Stimulated activated CD8-positive, alpha-beta memory T cell treated with anti-CD3 and anti-CD28 coated beads, Interleukin-2, amount 100 ng/mL, for 1 hour (primary cell): ENCODE measurements at places on chromosomes 6 and 20.
A peak's percentile ranks its signal among the peaks of the same experiment; 100 is the strongest.

GRCh38 chr6:140966676-140967075 is 1166.0 kb upstream of the GJE1 start:
- no peak for DNase-seq

DNA sequence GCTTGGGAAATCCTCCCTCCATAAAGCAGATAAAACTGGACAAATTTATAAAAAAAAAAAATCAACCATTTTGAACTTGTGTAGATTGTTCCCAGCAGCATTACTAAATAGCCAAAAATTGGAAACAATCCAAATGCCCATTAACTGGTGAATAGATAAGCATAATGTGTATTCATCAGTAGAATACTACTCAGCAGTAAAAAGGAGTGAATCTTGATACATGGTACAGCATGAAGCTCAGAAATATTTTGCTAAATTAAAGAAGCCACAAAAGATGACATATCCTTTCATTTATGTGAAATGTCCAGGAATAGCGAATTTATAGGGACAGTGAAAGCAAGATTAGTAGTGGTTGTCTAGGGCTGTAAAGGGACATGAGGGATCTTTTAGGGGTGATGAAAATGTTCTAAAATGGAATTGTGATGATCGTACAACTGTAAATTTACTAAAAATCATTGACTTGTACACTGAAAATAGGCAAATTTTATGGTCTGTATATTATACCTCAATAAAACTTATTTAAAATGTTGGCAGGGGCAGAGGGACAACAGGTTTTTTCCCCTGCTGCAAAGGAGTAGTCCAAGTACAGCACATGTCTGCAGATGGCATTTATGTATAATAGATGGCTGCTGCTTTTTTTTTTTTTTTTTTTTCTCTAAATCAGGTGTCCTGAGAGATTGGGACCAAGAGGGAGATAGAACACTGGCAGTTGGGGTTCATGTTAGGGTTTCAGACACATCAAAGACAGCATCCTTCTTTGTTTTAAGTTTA is 59.5 kb downstream of the CBFA2T2 start:
- DNase-seq = no peak

- DNase-seq = no peak
These were observed 18.0 kb upstream of the CDK5RAP1 start for GRCh38 chr20:33419140-33419974.

GRCh38 chr20:58923117-58923712 is 57.8 kb upstream of the NELFCD start:
- DNase-seq = no peak

- peak; percentile 14 for DNase-seq
These were observed 3.3 kb upstream of the ULBP3 start for GRCh38 chr6:150072201-150072600.

DNA sequence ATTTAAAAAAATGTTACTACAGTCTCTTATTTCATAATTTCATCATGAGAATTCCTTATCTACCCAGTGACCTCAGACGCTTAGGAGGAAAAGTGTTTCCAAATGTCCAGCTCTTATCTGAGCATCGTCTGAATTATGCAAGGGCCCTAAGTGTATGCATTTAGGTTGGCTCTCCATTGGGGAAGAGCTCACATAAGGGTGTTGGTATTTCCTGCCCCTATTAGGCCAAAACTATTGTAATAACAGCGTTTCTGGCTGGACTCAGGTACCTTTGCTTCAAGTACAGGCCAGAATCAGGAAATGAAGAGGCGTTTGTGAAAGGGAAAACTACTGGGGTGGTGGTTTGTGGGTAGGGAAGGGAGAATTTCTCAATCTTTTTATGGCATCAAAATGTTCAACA is 40.4 kb upstream of the SGK1 start:
- DNase-seq = no peak

DNA sequence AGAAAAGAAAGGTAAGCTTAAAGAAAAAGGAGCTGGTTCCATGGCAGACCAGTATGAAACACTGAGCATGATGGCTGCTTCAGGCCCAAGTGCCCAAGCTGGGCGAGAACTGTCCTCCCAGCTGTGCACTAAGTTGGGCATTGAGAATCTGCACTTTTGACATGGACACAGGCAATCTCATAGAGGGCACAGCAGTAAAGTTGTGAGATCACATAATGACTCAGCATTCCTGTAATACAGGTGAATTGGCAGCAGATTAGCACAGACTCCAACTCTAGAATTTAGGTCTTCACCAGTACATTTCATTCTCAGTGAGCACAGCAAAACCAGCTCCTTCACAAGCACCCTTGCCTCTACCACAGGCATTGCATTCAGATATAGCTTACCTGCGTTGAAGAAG is 343.4 kb downstream of the PKHD1 start:
- DNase-seq = no peak

DNA sequence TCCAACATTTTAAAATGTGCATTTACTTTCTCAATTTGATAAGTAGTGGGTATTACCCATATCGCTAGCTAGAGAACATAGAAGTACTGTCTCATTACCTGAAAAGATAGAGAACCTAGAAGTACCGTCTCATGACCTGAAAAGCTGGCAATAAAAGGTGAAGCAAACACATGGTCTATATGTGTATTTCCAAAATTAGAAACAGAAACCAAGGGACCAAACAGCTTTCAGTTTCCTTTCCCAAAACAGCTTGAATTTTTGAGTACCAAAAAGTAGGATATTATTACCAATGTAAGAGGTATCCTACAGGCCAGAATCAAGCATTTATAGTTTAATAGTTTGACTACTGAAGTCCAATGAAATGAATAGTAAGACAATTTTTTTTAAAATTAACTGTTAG is 77.2 kb downstream of the KIF13A start:
- DNase-seq = no peak

DNA sequence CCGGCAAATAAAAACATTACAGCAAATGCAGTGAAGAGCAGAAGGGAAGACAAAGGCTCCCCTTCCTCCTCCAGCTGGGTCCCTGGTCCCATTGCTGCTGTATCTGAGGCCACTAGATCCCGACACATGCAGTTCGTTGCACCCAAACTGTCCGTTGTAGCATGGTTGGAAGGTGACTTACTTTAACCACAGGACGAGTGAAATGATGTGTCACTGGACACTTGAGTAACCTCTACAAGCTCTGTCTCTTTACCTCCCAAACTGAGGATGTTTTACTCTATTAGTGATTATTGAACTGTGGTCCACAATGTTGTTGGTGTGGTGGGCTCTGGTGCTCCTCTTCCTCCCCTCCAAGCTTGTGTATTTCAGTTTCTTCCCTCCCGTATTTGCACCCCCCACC is 46.2 kb upstream of the ARMH2 start:
- no peak for DNase-seq

DNA sequence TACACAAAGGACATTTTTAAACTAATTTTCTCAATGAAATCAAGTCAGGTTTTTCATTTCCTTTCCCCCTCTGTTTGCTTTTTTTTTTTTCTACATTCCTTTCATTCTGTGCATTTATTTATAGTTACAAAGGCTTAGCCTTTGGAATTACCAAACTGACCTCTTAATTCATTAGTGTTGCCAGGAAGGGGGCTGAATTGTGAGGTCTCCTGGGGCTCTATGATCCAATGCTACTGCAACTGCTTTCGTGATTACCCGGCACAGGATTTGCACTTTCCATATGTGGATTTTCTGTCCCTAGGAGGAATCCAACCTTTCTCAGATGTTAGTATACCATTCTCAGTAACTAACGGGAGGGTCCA is 35.3 kb downstream of the NEDD9 start:
- DNase-seq = no peak

GRCh38 chr6:154481521-154482013 is 28.9 kb downstream of the CNKSR3 start:
- DNase-seq = no peak

- no peak for DNase-seq
These were observed 9.7 kb downstream of the MOCS3 start for GRCh38 chr20:50968289-50968688.

GRCh38 chr6:168663041-168663440 is 222.1 kb downstream of the SMOC2 start:
- no peak for DNase-seq

- no peak for DNase-seq
These were observed 54.4 kb downstream of the KDM1B start for GRCh38 chr6:18209539-18210197.

DNA sequence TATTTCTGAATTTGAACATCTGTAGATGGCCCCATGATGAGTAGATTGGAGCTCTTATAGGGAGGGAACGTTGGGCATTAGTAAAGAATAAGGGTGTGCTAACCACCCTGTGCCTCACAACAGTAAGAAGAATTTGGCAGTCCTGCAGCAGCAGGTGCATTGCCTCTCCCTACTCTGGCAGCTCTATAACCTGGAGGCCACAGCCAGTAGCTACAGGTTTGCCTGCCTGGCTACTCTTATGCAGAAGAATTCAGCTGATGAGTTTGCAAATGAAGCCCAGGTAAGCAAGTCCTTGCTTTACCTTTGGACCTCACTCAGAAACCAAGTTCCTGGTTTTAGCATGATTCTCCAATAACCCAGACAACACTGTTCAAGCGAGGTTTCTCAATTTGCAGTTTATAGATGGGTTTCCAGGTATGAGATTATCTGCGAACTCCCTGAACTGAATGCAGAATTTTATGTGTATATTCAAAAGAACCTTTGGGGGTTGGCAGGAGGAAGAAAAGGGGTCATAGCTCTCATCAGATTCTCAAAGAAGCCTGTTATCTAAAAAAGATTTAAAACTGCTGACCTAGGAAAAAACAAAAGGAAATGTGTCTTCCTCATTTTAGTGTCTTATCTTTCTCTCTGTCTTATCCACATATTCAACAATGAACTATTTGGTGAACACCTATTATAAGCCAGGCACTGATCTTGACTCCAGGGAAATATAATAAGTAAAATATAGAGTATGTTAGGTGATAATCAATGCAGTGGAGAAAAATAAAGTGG is 18.9 kb downstream of the TREML1 start:
- no peak for DNase-seq

GRCh38 chr6:144064402-144065212 is 30.8 kb downstream of the SF3B5 start:
- DNase-seq = peak; percentile 29

DNA sequence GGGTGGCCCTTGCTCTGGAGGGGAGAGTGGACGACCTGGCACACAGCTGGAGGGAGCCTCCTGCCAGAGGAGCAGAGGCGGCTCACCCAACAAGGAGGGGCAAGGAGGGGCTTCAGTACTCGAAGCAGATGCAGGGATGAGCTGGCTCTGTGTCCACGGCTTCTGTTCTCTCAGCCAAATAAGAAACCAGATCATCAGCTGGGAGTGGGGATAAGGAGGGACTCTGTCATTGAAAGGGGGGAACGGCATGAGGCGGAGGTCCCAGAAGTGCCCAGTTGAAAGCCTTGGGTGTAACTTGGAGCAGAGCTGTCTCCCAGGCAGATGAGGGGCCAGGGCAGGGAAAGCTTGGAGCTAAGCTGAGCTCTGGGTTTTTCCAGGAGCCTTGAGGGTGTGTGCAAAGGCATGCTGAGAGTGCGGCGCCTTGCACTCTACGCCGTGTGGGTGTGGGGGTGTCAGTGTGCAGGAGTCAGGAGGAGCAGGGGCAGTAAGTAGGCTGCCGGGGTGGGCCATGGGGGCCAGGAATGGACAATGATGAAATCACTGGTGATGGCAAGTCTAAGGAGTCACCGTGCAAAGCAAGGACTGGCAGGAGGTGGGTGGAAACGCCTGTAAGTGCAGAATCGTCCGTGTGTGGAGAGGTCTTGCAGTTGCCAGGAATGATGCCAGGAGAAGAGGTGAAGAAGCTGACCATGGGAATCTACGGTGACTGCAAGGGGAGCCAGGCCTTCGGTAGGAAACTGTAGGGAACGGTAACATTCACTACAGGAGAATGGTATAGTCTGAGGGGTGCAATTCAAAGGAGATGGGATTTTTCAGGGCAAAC is 85.4 kb upstream of the FOXQ1 start:
- no peak for DNase-seq

GRCh38 chr20:18255526-18255925 is 32.8 kb upstream of the ZNF133 start:
- no peak for DNase-seq

- DNase-seq = no peak
These were observed 121.1 kb upstream of the SLC35B3 start for GRCh38 chr6:8556370-8557013.

- DNase-seq = no peak
These were observed 329.0 kb downstream of the GJA1 start for GRCh38 chr6:121764493-121764892.

- DNase-seq = no peak
These were observed 76.2 kb downstream of the LYRM2 start for GRCh38 chr6:89562093-89562973.

DNA sequence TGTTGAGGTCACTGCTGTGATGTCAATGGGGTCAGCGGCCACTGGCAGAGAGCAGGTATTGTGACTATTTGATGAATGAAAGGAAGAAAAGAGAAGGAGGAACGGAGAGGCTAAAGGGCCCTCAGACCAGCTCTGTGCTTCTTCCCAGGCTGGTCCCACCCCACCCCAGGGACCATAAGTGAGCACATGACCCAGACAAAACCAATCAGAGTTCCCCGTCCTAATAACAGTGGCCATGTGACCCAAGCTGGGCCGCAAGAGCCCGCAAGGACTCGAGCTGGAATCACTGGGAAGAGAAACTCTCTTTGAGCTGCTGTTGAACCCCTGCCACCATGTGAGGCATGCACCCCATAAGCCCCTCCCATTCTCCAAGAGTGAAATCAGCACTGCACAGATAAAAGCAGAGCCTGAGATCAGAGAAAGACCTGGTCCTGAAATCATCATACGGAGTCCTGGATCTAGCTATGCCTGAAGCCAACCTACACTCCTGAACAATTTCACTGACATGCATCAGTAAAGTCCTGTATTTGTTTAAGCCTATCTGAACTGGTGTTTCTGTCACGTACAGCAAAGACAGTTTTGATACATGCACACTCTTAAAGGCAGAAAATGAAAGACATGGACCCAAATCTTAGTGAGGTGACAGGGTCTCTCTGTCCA is 90.2 kb downstream of the PREX1 start:
- no peak for DNase-seq

GRCh38 chr6:63683071-63683603 is 47.5 kb downstream of the PHF3 start:
- DNase-seq = no peak

DNA sequence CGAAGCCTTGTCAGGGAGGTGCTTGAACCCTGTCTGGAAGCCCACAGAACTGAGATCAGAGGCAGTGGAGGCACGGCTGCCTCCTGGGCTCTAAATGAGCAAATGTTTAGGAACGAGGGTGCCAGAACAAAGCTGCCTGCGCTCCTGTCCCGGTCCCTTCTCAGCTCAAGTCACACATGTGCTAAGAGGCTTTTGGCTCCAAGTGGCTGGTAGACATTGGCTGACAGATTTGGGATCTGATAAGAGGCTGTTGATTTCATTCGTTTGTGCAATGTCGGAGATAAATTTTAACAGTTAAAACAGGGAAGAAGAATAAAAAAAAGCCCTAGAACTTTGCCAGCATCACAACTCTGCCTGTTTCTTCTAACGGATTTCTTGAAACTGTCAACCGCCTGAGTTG is 191.8 kb downstream of the NRN1 start:
- no peak for DNase-seq

DNA sequence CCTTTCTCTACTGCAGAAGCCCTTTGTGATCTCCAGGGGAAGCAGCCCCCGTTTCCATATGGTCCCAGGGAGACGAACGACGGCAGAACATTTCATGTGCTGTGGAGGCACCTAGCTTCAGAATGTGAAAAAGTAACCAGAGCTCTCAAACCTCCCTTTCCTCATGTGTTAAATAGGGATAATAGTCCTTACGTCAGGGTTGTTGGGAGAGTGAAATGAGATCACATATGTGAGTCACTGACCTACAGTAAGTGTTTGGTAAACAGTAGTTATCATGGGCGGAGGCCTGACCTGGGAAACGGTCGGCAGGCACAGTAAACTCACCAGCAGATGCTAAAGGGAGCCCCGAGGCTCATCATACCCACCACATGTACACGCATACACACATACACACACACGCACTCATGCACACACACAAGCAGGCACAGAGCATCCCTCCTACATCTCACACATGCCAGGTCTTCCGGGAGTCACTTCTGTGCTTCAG is 89.7 kb downstream of the LY86 start:
- DNase-seq = no peak
